ENCODE measurements at places on chromosomes 16 and 17. TPM values are rescaled to one million over a fixed set of nuclear protein-coding genes. Genes with fewer than 3 reads are reported as not detected.
A peak's percentile ranks its signal among the peaks of the same experiment; 100 is the strongest.

The HOXB7 gene
- 0.70 TPM for total RNA-seq

The CACNA1H gene
- 5.0 TPM for total RNA-seq

DNA sequence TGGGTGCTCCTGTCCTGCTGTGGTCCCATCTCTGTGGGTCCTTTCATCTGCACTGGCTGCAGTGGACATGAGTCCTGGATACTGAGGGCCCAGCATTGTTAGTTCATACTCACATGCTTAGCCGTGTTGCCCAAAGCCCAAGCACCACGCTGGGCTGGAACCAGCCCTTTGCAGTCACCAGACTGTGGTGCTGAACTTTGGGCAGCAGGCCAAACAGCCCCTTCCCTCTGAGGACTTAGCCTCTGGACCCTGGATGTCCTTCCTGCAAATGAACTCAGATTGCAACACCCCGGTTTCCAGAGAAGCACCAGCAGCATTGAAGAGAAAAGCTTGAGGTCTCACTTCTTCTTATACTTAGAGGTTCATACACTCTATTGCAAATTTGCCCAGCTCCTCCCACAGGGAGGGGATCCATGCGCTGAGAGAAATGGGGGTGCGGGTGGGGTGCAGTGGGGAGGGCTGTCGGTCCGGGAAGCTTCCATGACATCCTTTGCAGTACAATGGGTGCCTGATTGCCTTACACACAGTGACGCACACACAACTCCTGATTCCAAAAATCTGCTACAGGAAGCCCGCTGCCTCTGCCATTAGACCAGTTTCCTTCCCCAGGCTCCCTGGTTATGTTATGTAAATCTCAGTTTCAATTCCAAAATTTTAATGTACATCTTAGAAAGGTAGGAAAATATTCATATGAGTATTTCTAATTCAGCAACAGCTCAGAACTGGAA lies 65.8 kb downstream of the RGS9 start:
- H3K27ac ChIP-seq: no peak overlapping the region
- no peaks in the 10 kb centered on the region for H3K27me3 ChIP-seq
- DNase-seq: no peak
- no peaks in the 10 kb centered on the region for H3K36me3 ChIP-seq
- H3K4me1 ChIP-seq: no peaks in the 10 kb centered on the region
- H3K4me3 ChIP-seq: no peak overlapping the region

GRCh38 chr17:80981062-80981902 lies 10.4 kb upstream of the CHMP6 start:
- no peak for DNase-seq
- no peak overlapping the region for H3K27ac ChIP-seq
- no peaks in the 10 kb centered on the region for H3K36me3 ChIP-seq
- H3K4me1 ChIP-seq: no peaks in the 10 kb centered on the region
- H3K4me3 ChIP-seq: peak overlapping the region; percentile 21

DNA sequence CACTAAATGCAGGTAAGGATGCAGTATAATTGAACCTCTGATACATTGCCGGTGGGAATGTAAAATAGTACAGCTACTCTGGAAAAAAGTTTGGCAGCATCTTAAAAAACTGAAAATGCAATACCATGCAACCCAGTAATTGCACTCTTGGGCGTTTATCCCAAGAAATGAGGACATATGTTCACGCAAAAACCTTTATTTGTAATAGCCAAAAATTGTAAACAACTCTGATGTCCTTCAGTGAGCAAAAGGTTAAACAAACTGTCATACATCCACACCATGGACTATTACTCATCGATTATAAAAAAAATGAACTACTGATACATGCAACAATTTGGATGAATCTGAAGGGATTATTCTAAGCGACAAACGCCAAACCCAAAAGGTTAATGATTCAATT lies 16.9 kb downstream of the SYNRG start:
- H3K4me1 ChIP-seq: no peaks in the 10 kb centered on the region
- no peak overlapping the region for H3K27ac ChIP-seq
- no peak overlapping the region for H3K4me3 ChIP-seq
- peaks cover 30% of the 10 kb centered on the region for H3K36me3 ChIP-seq

DNA sequence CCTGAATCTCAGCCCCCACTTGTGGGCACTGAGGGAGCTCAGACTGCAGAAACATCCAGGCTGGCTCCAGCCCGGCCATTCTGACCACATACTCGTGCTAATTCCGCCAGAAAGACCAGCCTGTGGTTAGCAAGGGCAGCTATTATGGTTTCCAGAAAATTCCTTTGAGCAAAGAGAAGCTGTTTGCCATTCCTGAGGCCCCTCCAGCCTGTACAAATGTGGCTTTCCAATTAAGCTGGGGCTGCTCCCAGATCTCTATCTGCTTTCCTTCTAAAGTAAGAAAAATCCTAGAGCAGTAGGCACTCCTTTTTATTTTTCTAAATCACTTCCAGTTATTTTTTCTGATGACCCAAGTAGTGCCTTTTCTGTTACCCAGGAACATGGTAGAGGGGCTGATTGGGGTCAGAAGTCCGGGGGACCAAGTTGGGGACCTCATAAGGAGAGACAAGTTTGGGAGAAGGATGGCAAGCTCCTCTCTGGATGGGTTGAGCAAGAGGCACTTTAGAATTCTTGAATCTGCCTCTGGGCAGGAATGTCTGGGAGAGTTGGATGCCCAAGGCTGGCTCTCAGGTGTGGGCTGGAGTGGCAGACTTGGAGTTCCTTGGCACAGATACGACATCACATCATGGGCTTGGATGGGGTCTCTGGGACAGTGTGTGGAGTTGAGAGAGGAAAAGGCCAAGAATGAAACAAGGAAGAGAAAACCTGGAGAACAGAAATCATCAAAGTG lies 83.3 kb upstream of the TNRC6C start:
- no peaks in the 10 kb centered on the region for H3K36me3 ChIP-seq
- H3K27me3 ChIP-seq: no peaks in the 10 kb centered on the region
- DNase-seq: no peak
- no peaks in the 10 kb centered on the region for H3K4me1 ChIP-seq
- no peak overlapping the region for H3K4me3 ChIP-seq

GRCh38 chr16:79869304-79870015 lies 268.9 kb upstream of the MAF start:
- no peaks in the 10 kb centered on the region for H3K27me3 ChIP-seq
- H3K4me1 ChIP-seq: no peaks in the 10 kb centered on the region
- no peak for DNase-seq
- H3K4me3 ChIP-seq: no peak overlapping the region

DNA sequence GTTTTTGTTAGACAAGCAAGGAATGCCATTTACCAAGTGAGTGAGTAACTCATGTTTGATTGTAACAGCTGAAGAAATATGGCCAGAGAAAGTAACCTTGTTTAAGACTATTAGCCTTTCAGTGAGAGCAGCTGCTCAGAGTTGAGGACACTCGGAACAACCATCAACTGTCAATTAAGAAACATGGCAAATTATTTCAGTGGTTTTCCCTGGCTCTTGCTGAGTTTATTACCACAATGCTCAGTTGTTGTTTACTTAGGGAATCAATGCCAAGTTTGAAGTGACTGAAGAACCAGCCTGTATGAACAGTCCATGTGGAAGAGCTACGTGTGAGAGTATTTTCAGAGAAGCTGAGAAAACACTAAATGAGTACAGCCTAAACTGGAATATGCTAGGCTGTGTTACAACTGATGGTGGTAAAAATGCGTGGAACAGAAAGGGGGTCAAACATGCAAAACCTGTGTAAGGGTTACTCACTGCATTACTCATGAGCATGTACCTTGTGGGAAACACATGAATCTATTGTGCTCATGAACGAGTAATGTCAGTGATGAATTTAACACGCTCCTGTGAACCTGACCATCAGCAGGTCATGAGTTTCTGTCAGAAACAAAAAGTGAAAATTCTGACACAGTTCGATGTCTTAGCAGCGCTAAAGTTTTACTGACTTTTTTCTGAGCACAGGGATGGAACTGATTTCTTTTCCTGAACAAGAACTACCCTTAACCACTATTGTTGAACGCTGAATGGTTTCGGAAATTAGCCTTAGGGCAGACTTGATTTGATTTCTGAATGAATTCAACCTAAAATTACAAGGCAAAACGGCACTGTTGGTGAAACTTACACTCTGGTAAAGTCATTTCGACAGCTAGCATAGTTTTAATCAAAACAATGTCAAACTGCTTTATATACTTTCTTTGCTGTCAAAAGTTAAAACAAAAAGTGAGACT lies 33.5 kb downstream of the GNA13 start:
- H3K27me3 ChIP-seq: no peaks in the 10 kb centered on the region
- H3K4me3 ChIP-seq: peak overlapping the region; percentile 11
- no peaks in the 10 kb centered on the region for H3K36me3 ChIP-seq

- no peak overlapping the region for H3K27ac ChIP-seq
- H3K27me3 ChIP-seq: no peaks in the 10 kb centered on the region
- no peaks in the 10 kb centered on the region for H3K4me1 ChIP-seq
Measured at GRCh38 chr16:13906168-13907089, 13.5 kb upstream of the ERCC4 start.

DNA sequence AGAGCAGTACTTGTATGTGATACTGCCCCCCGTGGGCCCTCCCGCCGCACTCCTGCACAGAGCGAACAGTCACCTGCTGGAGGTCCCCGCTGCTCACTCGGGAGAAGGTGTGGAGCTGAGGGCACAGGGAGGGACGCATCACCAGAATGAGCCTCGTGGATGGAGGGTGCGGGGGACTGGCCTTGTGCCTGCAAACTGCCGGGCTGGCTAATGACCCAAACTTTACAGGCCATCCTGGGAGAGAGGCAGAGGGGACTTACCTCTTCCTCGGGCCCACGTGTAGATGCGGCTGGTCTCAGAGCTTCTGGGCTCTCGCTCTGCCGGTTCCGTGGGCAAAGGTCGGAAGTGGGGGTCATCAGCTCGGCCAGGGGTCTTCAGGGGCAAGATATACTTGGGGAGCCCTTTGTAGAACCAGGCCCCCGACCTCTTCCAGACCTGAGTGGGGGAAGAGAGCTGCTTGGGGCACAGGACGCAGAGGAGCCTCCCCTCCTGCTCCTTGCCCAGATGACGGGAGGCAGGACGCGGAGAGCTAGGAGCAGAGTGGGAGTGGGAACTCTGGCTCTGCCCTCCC lies 65.5 kb upstream of the DOC2B start:
- no peaks in the 10 kb centered on the region for H3K27me3 ChIP-seq
- DNase-seq: no peak
- H3K4me1 ChIP-seq: no peaks in the 10 kb centered on the region
- H3K4me3 ChIP-seq: no peak overlapping the region
- no peaks in the 10 kb centered on the region for H3K36me3 ChIP-seq
- H3K27ac ChIP-seq: no peak overlapping the region

GRCh38 chr17:17120701-17121100 lies 78.4 kb downstream of the MPRIP start:
- DNase-seq: no peak
- H3K4me1 ChIP-seq: peaks cover 59% of the 10 kb centered on the region
- no peaks in the 10 kb centered on the region for H3K27me3 ChIP-seq
- no peaks in the 10 kb centered on the region for H3K36me3 ChIP-seq
